Right renal cortex interstitium (tissue), 3 donors: ENCODE measurements at places on chromosomes 5 and 9.

- peak; percentile 21 for DNase-seq
Observed at GRCh38 chr5:97534166-97534565, 351.1 kb upstream of the RIOK2 start.

- DNase-seq = no peak
Observed at GRCh38 chr5:175282611-175283225, 161.3 kb downstream of the DRD1 start.

GRCh38 chr5:176676361-176676824 lies 29.1 kb downstream of the TSPAN17 start:
- no peak for DNase-seq

- DNase-seq = no peak
Observed at GRCh38 chr5:150176745-150177477, 10.3 kb downstream of the CDX1 start.

- no peak for DNase-seq
Observed at GRCh38 chr9:127968042-127968441, 12.7 kb downstream of the EEIG1 start.

- no peak for DNase-seq
Observed at GRCh38 chr5:74386571-74387334, 253.8 kb downstream of the ENC1 start.

GRCh38 chr5:127649018-127649439 lies at the start of gene CTXN3:
CTXN3 (plus strand) TSS chr5:127649082; CDS start chr5:127657522, 8,440 bp downstream.
- DNase-seq = no peak

GRCh38 chr5:2196416-2196815 lies 313.7 kb upstream of the IRX4 start:
- DNase-seq = no peak

GRCh38 chr9:127844821-127845359 lies 9.6 kb downstream of the ENG start:
- no peak for DNase-seq

- DNase-seq = no peak
Observed at GRCh38 chr5:43565043-43565442, 8.2 kb upstream of the PAIP1 start.

- no peak for DNase-seq
Observed at GRCh38 chr9:124442826-124443225, 7.4 kb upstream of the ADGRD2 start.

DNA sequence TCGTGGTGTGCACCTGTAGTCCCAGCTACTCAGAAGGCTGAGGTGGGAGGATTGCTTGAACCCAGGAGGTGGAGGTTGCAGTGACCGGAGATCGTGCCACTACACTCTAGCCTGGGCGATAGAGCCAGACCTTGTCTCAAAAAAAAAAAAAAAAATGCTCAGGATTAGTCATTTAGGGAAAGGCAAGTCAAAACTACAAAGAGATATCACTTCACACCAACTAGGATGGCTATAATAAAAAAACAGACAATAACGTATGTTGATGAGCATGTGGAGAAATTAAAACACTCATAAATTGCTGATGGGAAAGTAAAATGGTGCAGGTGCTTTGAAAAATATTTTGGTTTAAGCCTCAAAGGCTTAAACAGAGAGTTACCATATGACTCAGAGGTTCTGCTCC lies 6.3 kb upstream of the ANKRD34B start:
- DNase-seq = no peak

DNA sequence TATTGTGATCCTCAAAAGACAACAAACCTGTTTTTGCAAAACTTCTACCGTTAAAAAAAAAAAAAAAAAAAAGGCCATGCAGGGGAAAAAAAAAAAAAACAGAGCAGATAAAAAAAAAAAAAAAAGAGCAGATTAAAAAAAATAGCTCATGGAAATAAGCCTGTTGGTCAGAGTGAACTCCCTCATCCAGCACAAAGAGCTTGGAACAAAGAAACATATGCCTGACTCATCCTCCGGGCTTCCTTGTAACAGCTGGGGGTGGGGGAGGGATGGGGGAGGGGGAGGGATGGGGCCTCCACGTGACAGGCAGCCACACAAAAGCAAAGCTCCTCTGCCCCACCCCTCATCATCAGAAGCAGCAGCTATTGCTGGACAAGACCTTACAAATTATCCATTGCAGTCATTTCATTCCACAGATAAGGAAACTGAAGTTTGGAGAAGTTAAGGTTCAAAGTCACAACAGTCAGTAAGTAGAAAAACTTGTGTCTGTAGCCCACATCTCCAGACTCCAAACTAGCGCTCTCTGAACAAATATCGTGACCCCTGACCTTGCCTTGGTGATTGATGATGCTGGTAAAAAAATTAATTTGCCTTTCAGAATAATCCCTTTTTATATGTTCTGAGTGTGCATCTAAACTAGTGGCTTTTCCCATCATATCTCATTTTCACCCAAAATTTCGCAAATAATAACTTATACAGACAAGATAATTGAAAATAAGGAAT lies 38.9 kb downstream of the SLC35D2 start:
- DNase-seq = no peak

- DNase-seq = no peak
Observed at GRCh38 chr5:53590759-53591158, 30.3 kb downstream of the NDUFS4 start.

- no peak for DNase-seq
Observed at GRCh38 chr5:139457241-139457640, 5.3 kb downstream of the ECSCR start.

DNA sequence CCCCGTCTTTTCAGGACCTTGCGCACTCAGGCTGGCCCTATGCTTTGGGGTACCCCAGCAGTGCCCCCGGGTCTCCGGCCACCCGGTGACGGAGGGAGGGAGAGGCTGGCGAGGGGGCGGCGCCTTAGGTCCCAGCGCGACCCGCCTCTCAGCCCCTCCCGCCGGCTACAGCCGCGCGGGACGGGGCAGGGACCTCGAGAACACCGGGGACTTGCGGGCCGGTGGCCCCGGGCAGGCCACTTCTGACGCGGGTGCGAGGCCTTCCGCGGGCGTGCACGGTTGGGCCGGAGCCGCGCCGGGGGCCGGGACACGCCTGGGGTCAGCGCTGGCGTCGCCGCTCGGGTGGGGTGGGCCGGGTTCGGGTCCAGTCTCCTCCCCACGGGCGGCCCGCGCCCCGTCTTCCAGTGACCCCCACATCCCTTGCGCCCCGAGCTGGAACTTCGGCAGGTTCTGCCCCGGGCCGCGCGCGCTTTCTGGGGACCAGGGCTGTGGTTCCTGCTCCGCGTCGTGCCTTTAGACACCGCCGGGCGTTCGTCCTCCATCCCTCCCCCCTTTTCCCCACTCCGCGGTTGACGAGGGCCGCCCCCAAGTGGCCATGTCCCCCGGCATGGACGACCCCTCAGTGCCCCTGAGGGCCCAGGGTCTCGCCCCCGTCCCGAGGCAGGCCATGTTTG lies 3.8 kb upstream of the SQSTM1 start:
- no peak for DNase-seq

- no peak for DNase-seq
Observed at GRCh38 chr9:73565833-73566465, 414.3 kb downstream of the ANXA1 start.

- DNase-seq = no peak
Observed at GRCh38 chr9:90477535-90477934, 165.1 kb downstream of the DIRAS2 start.

- DNase-seq = no peak
Observed at GRCh38 chr9:109409773-109410397, 88.2 kb downstream of the PTPN3 start.

- DNase-seq = no peak
Observed at GRCh38 chr9:96009690-96010472, 134.4 kb downstream of the ERCC6L2 start.

- DNase-seq = no peak
Observed at GRCh38 chr5:80967500-80968181, 7.5 kb downstream of the RASGRF2 start.

DNA sequence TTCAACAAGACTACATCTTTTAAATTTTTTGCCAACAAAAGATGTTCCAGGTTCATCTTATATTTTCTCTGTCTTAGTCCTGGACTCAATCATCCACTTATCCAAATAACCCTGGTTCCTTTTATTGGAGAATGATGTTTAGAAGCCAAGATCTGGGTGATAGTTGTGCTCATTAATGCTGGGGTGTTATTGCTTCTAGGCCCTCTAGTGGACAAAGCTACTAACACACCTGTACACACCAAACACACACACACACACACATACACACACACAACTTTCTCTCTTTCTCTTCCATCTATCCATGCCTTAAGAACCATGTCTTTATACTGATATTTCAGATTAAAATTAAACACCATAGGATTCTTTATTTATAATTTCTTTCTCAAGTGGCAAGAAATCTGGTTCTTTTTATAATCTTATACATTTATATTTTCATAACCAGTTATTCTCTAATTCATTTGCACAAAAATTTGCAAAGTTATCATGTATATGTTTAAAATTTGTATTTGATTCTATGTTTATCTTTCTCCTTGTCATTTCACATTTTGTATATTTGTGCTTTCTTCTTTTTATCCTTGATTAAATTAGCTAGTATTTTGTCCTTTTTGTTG lies 179.1 kb upstream of the SMIM23 start:
- no peak for DNase-seq

GRCh38 chr5:40401284-40402006 lies 278.3 kb upstream of the PTGER4 start:
- no peak for DNase-seq

DNA sequence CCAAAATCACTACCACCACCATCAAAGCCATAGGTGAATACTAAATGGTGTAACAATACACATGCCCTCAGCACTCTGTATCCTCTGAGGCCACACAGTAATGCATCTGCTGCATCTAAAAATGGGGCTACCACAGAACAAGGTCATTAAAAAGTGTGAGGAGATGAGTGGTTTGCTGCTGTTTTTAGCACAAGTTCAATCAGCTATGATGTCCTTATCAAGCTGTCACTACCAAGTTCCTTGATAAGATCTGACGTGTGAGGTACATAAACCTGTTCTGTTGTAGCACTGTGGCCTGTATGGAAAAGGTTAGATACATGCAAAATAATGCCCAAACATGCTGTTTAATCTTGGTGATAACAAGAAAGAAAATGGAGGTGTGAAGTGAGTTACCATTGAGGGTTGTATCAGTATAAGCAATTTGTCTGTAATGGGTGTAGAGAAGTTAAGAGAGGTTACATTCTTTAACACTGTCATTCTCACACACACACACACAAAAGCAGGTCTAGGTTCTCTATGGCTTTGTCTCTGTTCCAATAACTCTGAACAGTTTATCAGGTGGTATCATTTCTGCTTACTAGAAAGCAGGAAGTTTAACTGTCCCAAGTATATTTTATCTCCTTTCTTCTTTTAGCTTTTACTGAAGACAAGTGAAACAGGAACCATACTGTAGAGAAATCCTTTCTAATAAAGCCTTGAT lies 252.9 kb downstream of the CWC27 start:
- DNase-seq = no peak

- no peak for DNase-seq
Observed at GRCh38 chr9:119963258-119963797, 594.1 kb upstream of the BRINP1 start.

DNA sequence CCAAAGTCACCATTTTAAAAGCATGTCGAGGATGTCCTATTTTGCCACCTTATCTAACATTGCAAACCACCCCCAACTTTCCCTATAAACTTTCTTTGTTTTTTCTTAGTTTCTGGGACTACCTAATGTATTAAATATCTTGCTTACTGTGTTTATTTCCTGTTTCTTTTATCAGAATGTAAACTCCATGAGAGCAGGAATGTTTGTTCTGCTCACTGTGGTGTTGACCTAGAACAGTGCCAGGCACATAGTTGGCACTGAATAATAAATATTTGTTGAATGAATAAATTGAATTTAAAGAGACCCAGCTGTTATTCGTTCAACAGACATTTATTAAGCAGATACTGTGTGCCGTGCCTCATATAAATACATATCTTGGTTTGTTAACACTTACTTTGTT lies 35.2 kb downstream of the MACIR start:
- no peak for DNase-seq

- DNase-seq = no peak
Observed at GRCh38 chr5:111237470-111237869, 13.3 kb downstream of the CAMK4 start.

- peak; percentile 75 for DNase-seq
Observed at GRCh38 chr5:75236322-75237316, at the start of gene ANKRD31. ANKRD31 (minus strand) TSS chr5:75236878; CDS start chr5:75236686, 192 bp downstream.

GRCh38 chr9:29717631-29718030 lies 2144.3 kb upstream of the C9orf72 start:
- DNase-seq = no peak

DNA sequence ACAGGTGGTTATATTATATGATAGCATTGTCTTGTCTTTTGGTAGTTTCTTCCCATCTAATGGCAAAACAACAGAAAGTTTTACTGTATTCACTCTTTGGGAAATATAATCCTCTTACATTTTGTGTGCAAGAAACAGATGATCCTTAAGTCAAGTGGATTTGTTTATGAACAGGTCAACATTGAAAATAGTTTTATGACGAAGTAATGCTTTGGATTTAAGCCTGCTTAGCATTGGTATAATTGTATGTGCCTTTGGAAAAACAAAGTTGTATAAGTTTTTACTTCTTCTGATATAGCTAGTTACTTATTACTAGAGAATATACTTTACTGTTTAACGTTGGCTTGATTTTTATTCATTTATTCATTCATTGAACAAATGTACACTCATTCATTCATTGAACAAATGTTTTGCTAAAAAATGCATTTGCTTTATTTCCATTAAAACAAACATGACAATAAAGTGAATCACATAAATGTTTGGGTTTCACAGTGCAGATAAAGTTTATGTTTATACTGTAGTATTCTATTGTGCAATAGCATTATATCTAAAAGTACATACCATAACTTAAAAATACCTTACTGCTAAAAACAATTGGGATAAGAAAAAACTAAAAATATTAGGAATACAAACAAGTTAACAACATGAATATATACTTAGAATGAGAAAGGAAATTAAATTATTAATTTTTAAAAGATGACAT lies 12.3 kb downstream of the SGCD start:
- DNase-seq = no peak

- no peak for DNase-seq
Observed at GRCh38 chr5:111706345-111706744, 50.6 kb downstream of the NREP start.

DNA sequence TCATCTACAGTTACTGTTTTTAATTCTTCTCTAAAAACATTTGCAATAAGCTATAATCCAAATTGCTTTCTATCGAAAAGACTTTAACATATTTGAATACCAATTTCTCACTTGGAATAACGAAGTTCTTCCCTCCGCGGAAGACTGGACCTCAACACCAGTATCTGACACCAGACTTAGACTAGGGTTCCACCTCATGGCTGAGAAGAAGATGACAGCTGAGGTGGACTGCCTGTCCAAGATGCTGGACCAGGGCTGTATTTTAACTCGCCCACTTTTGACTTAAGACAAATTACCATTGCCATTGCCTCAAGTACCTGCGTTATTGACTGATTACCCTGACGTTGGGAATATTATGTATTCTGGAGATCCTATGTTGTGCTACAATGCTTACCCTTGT lies 34.1 kb downstream of the ZMAT2 start:
- no peak for DNase-seq

DNA sequence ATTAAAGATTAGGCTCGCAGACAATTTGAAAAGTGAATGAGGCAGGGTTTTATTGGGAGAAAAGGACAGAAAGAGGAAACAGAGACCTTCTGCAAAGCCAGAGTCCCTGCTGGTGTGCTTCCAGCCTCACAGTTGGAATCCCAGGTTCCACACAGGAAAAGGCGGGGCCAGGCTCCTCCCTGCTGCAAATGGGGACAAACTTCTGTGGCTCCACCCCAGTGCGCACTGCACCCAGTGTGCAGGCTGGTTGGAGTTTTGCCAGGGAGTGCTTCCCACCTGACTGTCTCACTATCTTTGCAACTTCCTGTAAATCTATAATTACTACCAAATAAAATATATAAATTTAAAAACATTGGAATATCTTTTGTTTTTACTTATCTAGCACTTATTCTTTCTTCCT lies 386.0 kb upstream of the GRIN3A start:
- DNase-seq = no peak

- DNase-seq = no peak
Observed at GRCh38 chr5:128446-128845, 36.5 kb downstream of the PLEKHG4B start.
